T-helper 22 cell (primary cell): ENCODE measurements at places on chromosomes 6 and 20.

- DNase-seq: no peak
Observed at GRCh38 chr6:166925141-166925996, 31.0 kb downstream of the RNASET2 start.

DNA sequence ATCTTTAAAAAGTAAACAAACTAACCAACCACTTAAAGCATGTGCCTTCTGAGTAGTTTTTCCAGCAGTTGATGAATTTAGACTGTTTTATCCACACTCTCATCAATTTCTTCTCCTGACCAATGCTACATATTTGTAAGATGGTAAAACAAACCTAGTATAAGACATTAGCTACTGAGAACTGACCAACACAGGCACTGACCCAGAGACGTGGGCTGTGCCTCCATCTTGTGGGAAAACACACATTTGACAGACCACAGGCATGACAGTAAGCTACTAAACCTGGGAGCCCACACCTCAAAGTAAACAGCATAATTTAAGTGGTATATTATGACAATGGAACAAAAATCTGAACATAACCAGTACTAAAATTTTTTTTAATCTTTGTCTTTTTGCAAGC is 121.4 kb upstream of the NRSN1 start:
- DNase-seq: no peak

GRCh38 chr20:52590100-52590499 is 382.1 kb upstream of the TSHZ2 start:
- DNase-seq: no peak

DNA sequence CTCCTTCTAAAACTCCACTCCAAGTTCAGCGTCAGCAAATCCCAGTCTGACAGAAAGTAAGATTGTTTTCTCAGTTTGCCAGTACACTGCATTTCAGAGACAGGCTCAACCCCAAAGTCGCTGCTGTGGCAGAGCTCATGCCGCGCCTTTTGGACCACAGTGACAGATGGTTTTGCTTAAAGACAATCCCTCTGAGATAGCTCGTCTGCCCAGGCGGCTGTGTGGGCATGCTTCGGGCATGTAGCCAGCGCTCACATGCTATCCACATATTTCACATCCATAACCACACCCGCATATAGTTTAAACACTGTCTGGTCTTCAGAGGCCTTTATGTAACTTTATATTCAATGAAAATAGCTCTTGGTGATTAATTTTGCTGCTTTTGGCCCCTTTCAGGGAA is 14.7 kb upstream of the PXDC1 start:
- DNase-seq: no peak

DNA sequence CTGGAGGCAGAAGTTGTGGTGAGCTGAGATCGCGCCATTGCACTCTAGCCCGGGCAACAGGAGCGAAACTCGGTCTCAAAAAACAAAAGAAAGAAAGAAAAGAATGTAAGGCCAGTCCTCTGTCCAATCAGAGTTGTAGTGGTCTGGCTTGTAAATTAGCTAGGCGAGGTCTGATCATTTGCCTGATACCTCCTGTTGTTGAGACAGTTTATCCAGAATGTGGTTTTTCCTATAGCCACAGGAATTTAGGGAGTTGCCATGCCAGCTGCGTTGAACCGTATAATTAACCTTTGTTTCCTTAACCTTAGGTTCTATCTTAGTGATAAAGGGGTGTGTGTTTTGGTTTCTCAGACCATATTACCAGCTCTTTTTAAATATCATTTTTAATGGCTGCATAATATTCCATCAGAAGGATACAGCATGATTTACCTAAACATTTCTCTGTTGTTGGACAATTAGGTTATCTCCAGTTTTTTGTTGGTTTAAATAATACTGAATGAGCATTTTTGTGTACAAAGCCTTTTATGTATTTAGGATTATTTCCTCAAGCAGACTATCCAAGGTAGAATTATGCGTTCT is 11.7 kb upstream of the PPARD start:
- DNase-seq: no peak

- no peak for DNase-seq
Observed at GRCh38 chr6:47879015-47879414, 97.2 kb downstream of the OPN5 start.

DNA sequence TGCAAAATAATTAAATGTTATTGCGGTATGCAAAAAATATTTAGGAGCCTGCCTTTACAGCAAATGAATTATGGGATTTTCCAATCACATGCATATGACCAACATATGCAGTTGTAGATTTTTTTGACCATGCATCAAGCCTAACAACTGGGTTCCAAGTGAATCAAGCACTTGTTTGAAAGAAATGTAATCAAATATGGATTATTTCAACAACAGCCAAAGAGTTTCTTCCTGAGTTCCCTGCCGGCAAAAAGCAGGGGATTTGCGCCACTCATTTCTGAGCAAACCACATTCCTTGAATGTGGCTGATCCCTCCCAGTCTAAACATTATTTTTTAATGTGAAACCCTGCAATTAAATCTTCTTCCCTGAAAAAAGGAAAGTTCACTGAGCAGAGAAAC is 100.1 kb upstream of the ADTRP start:
- DNase-seq: no peak

GRCh38 chr20:54290636-54291035 is 82.7 kb downstream of the PFDN4 start:
- no peak for DNase-seq

- no peak for DNase-seq
Observed at GRCh38 chr6:33278392-33278741, 1.4 kb downstream of the B3GALT4 start.

DNA sequence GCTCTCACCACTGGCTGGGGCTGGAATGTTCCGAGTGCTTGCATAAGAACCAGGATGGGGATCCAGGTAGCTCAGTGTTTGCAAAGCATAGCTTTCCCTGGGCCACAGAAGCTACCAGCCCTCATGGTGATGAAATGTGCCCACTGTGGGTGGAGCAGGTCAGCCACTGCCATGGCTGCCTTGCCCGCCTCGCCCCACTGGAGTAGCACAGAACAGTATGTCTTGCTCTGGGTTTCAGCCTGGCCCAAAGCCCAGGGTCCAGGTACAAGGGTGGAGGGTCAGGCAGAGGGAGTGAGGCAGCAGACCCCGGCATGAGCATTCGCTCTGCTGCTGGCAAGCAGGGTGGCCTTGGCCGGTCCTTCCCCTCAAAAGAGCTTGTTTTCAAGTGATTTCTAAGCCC is 34.7 kb downstream of the KCNK17 start:
- no peak for DNase-seq

DNA sequence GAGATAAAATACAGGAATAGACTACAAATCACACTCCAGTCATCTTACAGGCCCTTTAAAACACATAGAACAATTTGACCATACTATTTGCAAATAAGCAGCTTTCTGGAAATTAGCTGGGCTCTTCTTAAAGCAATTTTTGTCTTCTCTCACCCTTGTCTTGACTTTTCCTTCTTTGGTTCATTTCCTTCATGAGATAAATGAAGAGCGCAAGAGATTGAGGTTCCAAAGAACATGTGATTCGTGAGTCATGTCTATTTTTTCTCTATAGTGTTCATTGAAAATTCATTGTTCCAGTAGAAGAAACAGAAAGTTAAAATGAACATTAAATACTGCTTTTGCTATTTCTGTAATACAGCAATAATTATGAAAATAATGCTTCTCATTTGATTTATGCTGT is 33.9 kb downstream of the PRDM1 start:
- no peak for DNase-seq

DNA sequence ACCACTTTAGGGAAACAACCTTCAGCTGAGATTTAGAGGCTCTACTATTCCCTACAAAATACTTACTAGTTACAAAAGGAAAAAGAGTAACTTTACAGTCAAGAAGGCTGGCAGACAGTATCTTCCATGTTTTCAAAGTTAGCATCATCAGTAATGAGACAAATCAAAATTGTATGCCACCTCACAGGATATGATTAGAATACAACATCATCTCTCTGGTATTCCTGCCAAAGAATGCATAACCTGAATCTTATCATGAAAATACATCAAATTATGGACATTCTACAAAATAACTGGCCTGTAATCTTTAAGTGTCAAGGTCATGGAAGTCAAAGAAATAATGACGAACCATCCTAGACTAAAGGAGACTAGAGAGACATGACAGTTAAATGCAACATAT is 38.4 kb downstream of the CDK5RAP1 start:
- no peak for DNase-seq

DNA sequence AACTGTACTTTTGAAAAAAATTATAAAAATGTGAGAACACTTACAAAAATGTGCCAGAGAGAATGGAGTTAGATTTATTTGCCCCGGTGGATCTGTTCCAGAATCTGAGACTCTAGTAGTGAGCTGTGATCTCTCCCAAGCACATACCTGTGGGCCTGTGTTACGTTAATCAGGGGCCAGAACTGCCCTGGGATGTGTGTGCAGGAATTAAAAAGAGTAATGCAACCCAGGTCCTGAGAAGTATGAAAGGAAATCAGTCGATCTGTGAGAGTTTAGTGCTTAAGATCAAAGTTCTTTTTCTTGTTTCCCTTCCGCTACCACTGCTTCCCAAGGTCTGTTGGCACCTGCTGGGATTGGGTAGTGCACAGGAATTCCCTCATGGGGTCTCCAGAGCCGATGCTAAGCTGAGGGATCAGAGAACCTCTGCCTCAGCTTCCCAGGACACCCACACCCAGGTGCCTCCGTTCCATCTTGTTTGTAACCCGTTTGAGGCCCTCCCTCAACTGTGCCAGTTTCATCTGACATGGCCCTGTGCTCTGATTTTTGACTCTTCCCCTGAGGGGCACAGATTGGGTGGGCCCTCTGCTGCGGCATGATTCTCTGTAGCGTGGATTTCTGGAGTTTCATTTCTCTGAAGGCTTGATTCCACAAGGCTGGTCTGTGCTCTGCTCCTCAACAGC is 87.7 kb downstream of the RREB1 start:
- DNase-seq: no peak

DNA sequence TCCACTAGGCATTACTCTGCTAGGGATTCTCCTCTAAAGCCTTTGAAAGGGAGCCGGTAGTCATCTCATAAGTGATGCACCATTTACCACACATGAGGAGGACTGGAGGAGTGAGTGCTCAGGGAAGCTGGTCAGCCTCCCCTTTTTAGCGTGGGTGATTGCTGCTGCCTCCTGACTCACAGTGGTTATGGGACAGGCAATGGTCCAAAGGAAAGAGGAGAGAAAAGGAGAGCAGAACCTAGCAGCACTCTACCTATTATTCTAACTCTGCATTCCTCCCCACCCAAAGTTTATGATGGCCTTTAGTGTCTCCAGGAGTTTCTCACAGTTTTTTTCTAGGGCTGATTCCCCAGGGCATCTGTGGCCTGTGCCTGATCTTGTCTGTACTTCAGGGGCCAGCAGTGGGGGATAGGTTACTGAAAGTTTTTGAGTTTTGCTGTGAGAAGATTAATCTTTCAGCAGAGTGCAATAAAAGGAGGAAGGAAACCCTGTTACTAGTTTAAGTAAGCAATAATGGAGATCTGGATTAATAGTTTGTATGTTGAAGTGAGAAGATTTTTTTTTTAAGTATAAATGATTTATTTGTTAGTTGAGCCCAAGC is 36.4 kb upstream of the GCLC start:
- no peak for DNase-seq

DNA sequence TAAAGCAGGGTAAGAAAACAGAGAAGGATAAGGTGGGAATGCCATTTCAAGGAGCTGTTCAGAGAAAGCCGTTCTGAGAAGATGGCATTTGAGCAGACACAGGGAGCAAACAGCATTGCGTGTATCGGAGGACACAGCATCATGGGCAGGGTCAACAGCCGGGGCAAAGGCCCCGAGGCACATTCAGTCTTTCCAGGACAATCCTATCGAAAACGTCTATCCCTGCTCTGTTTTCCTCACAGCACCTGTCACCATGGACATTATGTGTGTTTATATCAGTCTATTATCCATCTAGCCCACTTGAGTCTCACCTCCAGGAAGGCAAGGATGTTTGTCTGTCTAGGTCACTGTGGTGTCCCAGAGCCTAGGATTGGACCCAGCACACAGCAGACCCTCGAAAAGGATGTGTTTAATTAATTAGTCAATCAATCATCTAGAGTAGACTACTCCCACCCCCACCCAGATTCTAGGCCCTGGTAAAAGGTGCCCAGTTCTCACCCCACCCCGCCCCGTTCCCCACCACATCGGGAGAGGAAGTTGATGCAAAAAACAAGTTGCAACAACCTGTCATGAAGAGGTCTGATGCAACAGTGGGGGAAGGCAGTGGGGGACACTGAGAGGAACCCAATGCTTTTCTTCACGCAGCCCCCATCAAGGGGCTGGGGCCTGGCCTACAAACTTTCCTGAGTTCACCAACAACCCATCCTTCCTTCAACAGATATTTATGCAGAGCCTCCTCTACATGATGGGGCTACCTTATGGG is 66.6 kb downstream of the PREX1 start:
- DNase-seq: peak; percentile 53

DNA sequence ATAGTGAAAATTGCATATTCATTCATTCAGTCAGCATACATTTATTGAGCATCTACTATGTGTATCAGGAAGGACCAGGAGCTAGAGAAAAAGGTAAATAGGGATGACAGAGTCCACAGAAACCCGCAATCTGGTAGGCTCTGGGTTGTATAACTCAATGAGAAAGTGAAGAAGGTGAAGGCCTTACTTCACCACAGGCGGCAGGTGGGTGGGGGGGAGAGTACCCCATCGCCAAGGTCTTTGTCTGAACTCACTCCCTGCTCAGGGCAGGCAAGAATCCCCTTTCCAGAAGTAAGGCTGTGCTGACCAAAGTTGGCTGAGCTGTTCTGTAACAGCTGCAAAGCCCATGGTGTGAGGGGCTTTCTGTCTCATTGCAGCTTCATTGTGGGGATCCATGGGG is 81.3 kb downstream of the CDH26 start:
- no peak for DNase-seq

- no peak for DNase-seq
Observed at GRCh38 chr6:138979813-138980668, 8.0 kb downstream of the REPS1 start.

DNA sequence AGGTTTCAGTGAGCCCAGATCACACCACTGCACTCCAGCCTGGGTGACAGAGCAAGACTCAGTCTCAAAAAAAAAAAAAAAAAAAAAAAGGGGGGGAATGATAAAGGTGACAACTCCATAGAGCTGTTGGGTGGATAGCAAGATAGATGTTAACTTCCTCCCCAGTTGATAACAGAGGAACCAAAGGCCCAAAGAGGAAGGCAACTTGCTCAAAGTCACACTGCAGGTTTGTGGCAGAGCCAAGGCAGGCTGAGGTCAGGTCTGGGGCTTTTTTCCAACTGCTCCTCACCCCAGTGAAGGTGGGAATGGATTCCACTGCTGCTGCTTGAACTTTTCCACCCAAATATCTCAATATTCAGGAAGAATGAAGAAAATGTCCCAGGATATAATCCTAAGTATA is 26.7 kb downstream of the HCK start:
- DNase-seq: no peak

DNA sequence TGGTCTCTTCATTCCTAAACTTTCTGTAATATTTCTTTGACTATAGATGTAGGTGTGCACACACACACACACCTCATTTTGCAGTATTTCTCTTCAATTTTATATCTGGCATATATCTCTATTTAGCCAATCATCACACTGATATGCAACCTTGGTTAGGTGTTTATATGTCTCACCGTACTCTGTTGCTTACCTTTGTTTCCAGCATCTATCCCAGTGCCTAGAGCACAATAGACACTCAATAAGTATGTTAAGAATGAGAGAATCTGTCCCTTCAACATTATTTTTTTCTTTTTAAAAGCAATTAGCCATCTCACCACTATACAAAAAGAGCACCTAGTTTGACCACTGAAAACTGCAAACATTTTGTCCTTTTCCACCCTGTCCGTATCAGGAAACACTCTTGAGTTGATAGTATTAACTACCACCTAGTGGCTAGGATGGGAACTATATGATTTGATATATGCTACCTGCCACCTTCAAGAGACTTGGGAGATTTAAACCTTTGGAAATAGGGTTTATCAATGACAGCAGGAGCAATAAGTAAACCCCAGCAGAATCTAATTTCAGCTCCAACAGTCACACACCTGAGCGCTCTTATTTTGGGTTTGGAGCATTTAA is 48.7 kb upstream of the RSPO3 start:
- no peak for DNase-seq
